ENCODE measurements at places on chromosomes 12 and 14.

DNA sequence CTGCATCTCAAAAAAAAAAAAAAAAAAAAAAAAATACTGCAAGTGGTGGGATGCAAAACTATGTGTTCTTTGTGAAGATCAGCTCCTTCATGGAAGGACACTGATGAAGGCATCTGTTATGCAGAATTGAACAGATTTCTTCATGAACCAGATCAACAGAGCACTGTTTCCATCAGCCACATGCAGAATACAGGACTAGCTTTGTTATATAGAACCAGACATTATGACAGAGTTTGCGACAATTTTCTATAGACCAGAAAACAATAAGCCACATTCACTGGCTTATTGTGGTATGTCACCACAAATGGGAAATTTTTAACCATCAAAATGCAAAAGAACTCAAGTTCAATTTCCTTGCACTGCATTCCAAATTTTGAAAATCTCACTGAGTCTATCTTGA, 34.7 kb downstream of the CIT start:
- DNase-seq, result no peak
- peaks cover 11% of the 10 kb centered on the region for H3K4me1 ChIP-seq
- no peak overlapping the region for H3K27ac ChIP-seq
- peaks cover 11% of the 10 kb centered on the region for H3K36me3 ChIP-seq
- H3K27me3 ChIP-seq, result no peaks in the 10 kb centered on the region

- no peak for DNase-seq
- peaks cover 5% of the 10 kb centered on the region for H3K36me3 ChIP-seq
- H3K27ac ChIP-seq, result no peak overlapping the region
- peaks cover 3% of the 10 kb centered on the region for H3K4me1 ChIP-seq
- H3K4me3 ChIP-seq, result no peak overlapping the region
These were observed 19.4 kb upstream of the LIMA1 start for GRCh38 chr12:50302686-50303085.

- no peaks in the 10 kb centered on the region for H3K36me3 ChIP-seq
- H3K27me3 ChIP-seq, result no peaks in the 10 kb centered on the region
- no peak overlapping the region for H3K27ac ChIP-seq
- no peak overlapping the region for H3K4me3 ChIP-seq
These were observed 213.1 kb downstream of the PTPRO start for GRCh38 chr12:15535352-15535781.

DNA sequence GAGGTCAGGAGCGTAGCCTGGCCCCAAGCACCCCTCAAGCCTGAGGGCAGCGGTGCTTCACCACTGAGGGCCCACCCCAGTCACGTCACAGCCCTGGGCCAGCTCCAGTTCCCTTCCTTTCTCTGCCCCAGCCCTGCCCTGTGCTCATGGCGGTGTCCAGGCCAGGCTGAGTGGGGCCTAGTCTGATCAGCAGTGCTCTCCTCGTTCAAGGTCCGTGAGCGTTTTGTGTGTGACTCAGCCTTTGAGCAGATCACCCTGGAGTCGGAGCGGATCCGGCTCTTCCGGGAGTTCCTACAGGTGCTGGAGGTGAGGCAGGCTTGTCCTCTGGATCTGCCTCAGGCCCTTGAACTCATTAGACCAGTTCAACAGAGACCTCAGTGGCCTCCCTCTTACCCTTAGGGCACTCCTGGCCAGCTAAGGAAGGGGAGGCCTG, 19.0 kb downstream of the PRPF40B start:
- no peak for DNase-seq
- peaks cover 40% of the 10 kb centered on the region for H3K4me1 ChIP-seq
- H3K4me3 ChIP-seq, result no peak overlapping the region
- peaks cover 62% of the 10 kb centered on the region for H3K36me3 ChIP-seq

- H3K27ac ChIP-seq, result no peak overlapping the region
- H3K27me3 ChIP-seq, result no peaks in the 10 kb centered on the region
- no peak for DNase-seq
- H3K4me3 ChIP-seq, result no peak overlapping the region
- no peaks in the 10 kb centered on the region for H3K36me3 ChIP-seq
These were observed 3.7 kb downstream of the ANG start for GRCh38 chr14:20692116-20692751.

Measured in stimulated activated naive B cell treated with anti-CD40 and anti-IgM and Interleukin-4, amounts not matched to agents 10 μg/mL and 1 μg/mL and 100 μg/mL, for 72 hours (primary cell).